ENCODE measurements at places on chromosomes 4 and X. TPM values are rescaled to one million over a fixed set of nuclear protein-coding genes. Genes with fewer than 3 reads are reported as not detected.

DNA sequence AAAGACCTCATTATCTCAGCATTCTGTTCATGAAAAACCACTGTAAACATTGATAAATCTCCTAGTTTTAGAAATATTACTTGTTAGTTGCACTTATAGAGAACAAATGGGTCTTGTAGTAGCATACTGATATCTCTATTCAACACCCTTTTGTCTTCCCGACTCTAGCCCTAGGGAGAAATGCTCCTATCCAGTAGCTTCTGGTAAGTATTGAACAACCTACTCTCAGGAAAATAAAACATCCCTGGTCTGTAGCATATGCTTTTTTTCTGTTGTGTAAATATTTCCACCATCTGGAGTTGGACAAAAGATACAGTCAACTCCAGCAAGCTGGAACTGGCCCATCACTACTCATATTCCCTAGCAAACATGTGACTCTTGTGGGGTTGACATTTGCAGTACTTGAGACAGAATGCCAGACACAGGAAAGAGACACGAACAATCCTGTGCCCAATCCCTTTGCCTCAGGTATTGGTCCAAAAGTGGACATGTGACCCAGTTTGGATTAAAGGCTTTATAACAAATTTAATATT is 188.2 kb downstream of the GC start:
- peak; percentile 5 for DNase-seq

DNA sequence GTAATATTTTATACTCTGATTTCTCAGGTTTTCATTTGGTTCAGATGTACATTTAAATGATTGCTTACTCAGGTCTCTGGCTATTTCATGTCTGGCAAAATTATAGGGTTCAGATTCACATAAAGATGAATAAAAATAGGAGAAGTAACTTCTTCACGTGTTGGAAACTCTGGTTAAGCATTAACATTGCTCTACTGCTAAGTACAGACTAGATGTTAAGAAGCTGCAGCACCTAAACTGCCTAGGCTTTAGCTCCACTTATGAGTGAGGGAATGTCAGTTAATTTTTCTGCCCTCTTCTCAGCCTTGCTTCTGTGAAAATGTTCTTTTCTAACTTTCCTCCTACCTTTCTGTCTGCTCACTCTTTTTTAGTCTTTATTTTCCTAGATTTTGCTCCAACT is 361.2 kb downstream of the ARAP2 start:
- no peak for DNase-seq

GRCh38 chr4:165461159-165461821 is 82.5 kb downstream of the CPE start:
- DNase-seq, result peak; percentile 85

Gene MAGEB17
- polyA plus RNA-seq, result not detected

Gene TSC22D3
- 62.1 TPM for polyA plus RNA-seq

Gene SASH3
- 1.9 TPM for polyA plus RNA-seq
